Tibial artery (tissue), 4 donors: ENCODE measurements at places on chromosomes 2 and 18.
A peak's percentile ranks its signal among the peaks of the same experiment; 100 is the strongest.

DNA sequence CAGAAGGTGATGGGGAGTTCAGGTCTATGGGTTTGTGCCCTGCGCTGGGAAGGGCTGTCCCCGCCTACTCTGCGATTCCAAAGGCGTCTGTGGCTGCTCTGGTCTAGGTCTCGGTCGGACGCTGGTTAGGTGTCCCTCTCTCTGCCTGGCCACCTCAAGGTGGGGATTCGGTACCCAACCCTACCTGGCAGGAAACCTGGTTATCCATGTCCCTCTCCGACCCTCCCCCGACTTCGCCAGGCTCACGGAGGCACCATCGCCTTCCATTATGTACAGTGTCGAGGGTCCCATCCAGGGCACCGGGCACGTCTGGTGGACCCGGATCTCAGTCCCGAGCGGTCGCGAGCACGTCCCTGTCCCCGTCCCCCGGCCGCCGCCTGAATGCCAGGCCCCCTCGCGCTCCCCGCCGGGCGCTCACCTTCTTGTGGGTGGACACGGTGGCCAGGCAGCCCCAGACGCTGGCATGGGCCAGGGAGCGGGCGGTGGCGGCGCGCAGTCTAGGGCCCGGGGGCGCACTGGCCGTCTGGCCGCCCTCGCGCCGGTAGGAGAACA, 628 bp downstream of the CREG2 start:
- no peak for DNase-seq

DNA sequence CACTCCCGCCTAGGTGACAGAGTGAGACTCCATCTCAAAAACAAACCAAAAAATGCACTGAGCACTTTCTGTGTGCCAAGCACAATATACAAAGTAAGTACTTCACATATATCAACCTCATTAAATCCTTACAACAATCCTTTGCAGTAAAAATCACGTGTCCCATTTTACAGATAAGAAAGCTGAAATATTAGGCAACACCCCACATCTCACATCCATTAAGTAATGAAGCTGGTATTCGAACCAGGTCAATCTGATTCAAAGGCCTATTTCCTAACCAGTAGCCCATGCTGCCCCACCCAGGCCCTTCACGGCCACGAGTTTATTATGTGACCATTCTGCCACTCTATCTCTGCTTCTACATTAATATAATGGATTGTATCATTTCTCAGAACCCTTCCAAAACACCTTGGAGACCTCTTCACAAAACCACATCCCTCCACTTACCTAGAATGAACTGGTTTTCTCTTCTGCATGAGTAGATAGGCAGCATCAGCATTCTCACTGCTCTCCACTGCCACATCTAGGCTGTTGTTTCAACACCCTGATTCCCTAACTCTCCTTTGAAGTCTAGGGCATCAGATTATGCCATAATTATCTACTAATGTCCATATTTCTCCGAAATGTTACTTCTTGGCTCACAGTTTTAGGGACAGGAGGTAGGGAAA, 3.1 kb upstream of the EXOC6B start:
- DNase-seq, result no peak

- DNase-seq, result no peak
These were observed 47.7 kb upstream of the MEIS1 start for GRCh38 chr2:66387016-66387753.

- DNase-seq, result no peak
These were observed 148.8 kb downstream of the WDSUB1 start for GRCh38 chr2:159137511-159138241.

- DNase-seq, result no peak
These were observed 50.2 kb upstream of the LRP1B start for GRCh38 chr2:142180820-142181533.

DNA sequence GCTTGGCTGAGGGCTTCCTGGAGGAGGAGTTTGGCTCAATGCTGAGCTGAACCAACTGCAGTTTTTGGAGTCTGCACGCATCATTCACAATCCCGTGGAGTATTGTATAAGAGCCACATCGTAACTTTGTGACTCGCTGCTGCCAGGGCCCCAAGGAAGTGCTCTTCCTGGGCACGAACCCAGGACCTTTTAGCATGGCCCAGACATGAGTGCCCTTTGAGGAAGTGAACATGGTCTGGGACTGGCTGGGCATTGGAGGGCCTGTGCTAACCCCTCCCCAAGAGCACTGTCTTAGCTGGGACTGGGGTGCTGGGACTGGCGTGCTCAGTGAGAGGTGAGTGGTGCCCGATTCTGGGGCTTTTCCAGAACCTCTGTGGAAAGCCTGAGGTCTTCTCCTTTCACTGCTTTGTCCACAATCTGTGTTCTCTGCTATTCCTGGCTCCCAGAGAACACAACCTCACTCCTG, 88.6 kb downstream of the LIPG start:
- no peak for DNase-seq

GRCh38 chr2:100042562-100042961, 99.8 kb downstream of the AFF3 start:
- no peak for DNase-seq

- no peak for DNase-seq
These were observed 122.7 kb downstream of the TCF4 start for GRCh38 chr18:55465313-55465712.

- DNase-seq, result no peak
These were observed 123.2 kb downstream of the THADA start for GRCh38 chr2:43472527-43473194.

- no peak for DNase-seq
These were observed 5.0 kb downstream of the TMEM185B start for GRCh38 chr2:120218181-120218580.

DNA sequence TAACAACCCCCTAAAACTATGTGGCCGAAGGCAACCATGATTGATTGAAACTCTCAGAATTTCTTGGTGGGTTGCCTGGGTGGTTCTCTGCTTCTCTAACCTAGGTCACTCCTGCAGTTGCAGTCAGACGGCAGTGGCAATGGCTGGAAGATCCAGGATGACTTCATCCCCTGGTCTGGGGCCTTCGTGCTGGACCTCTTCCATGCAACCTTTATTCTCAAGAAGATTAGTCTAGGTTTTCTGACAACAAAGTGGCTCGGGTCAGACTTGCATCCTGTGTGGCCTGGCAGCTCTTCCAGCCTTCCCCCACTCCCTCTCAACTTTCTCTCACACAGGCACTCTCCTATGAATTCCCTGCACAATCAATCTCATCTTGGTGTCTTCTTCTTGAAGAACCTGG, 76.4 kb downstream of the METTL4 start:
- no peak for DNase-seq

GRCh38 chr2:152617456-152618192, 99.6 kb downstream of the PRPF40A start:
- no peak for DNase-seq

DNA sequence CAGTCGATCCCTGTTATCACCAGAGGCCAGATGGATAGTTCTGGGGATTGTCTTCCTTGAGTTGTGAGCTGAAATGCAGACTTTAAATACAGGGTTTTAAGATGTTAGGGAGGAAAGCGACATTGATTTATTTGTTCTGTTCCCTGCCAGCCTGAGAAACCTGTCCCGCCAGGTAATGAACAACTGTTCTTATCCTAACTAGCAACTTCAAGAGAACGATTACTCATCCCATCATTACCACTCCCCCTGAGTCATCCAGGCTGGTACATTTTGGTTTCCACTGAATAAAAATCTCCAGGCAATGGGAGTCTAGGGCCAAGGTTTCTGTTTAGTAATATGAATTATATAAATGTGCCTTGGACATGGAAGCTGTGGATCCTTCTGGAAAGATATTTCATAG, 131.2 kb downstream of the LYPD6B start:
- DNase-seq, result no peak

DNA sequence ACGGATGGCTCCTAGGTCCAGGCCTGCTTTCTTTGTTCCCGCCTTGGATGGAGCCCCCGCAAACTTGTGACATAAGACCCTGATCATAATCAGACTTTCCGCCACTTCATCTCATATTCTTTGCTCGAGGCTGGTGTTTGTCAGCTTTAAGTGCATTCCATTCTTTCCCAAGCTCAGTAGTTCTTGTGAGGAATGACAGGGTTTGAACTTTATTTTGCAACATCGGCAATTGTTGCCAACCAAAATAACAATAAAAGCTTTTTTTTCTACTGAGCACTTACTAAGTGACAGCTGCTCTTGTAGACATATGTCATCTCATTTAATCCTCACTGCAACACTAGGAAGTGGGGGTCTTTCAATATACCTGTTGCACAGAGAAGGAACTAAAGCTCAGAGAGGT, 178.8 kb upstream of the ST6GAL2 start:
- no peak for DNase-seq

GRCh38 chr2:111252436-111252835, 131.7 kb downstream of the BCL2L11 start:
- DNase-seq, result no peak

- no peak for DNase-seq
These were observed 1085.6 kb downstream of the SOCS6 start for GRCh38 chr18:71374294-71375000.

- no peak for DNase-seq
These were observed 105.0 kb downstream of the NEDD4L start for GRCh38 chr18:58148954-58149471.

DNA sequence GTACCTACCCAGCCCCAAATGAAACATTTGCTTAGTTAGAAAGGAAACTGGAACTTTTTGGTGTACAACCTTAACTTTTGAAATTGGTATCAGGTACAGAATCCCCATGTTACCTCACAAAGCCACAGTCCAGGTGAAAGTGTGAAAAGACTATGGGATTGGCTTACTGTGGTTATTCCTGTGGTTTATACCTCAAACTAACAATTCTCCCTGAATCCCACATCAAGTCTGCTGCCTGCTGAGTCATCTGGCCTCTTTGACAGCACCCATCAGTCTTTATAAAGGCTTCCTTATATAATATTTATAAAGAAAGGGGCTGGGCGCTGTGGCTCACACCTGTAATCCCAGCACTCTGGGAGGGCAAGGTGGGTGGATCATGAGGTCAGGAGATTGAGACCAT, 164.6 kb downstream of the TMEM247 start:
- no peak for DNase-seq

DNA sequence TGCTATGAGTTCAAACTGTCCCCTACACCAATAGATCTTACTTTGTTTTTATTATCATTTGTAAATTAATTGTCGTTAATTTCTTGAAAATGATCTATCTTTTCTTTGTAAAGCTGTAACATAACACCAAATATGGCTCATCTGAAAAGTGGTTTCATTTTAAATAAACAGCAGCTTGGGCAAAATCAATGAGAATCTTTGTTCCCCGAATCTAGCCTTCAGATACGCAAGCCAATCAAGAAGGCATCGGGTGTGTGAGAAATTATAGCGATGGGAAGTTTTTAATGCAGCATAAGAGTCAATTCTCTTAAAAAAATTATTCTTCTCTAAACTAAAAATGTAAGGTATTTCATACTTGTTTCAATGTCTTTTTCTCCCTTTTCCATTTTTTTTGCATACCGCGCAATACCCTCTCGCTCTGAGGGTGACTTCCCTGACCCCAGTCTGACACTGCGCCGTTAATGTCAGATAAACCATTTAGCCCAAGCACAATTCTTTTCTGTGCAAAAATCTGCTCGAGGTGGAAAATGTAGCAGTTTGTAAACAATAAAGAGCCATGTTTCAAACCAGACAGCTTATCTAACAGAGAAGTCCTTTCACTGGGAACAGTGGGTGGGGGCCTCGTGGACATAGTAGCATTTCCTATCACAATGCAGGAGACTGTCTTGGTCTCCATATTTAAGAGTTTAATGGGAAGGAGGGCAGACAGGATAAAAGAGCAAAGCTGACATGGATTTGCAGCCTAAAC, 129.4 kb downstream of the TCF4 start:
- no peak for DNase-seq

DNA sequence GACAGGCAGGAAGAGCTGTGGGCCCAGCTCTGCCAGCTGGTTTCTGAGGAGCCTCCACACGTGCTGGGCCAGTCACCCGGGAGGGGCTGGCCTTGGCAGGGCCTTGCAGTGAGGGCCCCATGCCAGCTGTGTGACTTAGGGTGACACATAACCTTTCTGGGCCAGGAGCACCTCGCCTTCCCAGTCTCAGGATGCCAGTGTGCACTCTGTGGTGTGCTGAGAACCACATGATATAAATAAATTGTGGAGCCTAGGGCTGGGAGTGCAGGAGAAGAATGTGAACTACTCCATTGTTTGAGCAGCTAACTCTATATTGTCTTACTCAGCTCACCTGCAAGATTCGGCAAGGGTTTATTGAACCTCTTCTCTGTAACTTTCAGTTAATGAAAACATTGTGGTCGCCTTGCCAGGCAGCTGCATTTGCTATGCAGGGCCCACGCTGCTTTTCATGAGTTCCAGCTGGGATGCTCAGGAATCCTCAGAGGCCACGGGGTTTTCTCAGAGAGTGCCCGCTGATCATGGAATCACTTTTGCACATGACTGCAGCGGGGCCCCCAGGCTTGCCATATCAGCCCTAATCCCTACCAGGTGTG, 222.3 kb downstream of the SH3RF3 start:
- DNase-seq, result peak; percentile 54

- DNase-seq, result no peak
These were observed 422.9 kb downstream of the ARHGAP15 start for GRCh38 chr2:143551971-143552650.

DNA sequence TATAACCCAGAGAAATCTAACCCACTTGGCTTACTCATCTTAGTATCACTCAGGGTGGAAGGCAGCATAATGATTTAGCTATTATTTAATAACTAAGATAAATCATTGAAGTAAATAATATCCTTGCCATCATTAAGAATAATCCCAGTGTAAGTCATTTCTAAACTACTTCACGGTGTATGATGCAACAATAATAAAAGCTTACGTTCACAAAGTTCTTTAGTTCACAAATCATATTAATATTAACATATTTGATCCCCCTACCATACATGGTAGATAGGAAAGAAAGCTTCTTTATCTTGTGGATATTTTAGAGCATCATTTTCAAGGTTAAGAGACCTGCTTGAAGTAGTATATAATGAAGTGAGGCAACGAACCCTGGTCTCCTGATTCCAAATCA, 401.0 kb downstream of the NCKAP5 start:
- DNase-seq, result no peak

DNA sequence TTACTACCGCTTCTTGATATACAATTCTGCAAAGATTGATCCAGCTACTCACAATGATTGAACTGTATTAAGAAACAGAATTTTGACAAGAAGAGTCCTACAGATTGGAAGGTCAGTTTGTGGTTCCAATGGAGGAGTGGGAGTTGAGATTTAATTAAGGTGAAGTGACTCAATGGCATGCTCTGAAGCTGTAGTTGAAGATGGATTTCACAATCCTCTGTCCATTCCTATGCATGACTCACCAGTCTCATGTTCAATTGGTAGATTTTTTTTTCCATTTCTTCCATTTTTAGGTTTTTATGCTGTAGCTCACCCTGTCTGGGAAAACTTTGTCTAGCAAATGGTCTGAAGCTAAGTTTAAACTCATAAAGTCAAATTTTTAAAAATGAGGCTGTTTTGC, 83.3 kb downstream of the DPP4 start:
- no peak for DNase-seq

GRCh38 chr18:47248115-47248603, 3.3 kb downstream of the SKOR2 start:
- no peak for DNase-seq

GRCh38 chr2:85681776-85682175, 12.4 kb upstream of the GNLY start:
- DNase-seq, result no peak

- no peak for DNase-seq
These were observed 184.2 kb downstream of the RND3 start for GRCh38 chr2:150303281-150303680.
